ENCODE measurements at places on chromosomes 3 and 15. TPM values are rescaled to one million over a fixed set of nuclear protein-coding genes. Genes with fewer than 3 reads are reported as not detected.

GRCh38 chr3:194977356-194977755 is 291.7 kb downstream of the FAM43A start:
- no peak for DNase-seq
- no peaks in the 10 kb centered on the region for H3K36me3 ChIP-seq
- H3K4me3 ChIP-seq: no peak overlapping the region
- H3K27ac ChIP-seq: no peak overlapping the region

DNA sequence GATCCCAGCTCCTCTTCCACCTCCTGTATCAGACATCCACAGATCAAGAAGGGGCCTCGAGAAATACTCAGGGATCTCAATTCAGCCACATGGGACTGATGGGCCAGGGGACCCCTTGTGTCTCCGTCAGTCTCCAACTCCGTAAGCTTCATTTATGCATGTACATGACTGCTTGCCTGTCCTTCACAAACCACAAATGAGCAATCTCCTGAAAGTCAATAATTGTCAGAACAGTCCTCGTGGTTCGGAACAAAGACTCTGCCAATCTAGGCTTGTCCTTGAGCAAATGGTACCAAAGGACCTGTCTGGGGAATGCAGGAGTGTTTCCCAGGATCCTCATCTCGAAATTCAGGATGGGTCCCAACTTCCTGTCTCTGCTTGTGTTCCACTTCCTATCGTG is 20.8 kb downstream of the SLC12A8 start:
- H3K4me3 ChIP-seq: no peak overlapping the region
- no peak overlapping the region for H3K27ac ChIP-seq
- H3K36me3 ChIP-seq: no peaks in the 10 kb centered on the region
- no peak for DNase-seq

- no peak overlapping the region for H3K27ac ChIP-seq
- no peak overlapping the region for H3K4me3 ChIP-seq
- H3K27me3 ChIP-seq: no peaks in the 10 kb centered on the region
- DNase-seq: no peak
- H3K4me1 ChIP-seq: no peaks in the 10 kb centered on the region
Observed at GRCh38 chr3:44932986-44933944, 42.7 kb downstream of the ZDHHC3 start.

DNA sequence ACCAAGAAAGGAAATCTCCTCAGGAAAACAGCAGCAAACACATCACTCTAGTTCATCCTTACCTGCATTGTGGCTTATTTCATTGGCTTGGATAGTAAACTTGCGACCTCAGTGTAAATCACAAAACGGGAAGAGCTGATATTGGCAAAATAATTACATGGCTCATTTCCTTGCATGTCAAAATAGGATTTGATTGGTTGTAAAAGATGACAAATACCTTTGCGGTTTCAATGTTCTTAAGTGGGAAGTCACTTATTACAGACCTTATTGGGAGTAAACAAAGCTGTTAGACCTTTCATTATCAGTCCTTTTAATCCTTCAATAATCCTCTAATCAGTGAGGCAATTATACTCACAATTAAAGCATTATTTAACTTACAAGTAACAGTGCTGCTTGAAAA is 590.6 kb downstream of the MAGI1 start:
- no peak overlapping the region for H3K4me3 ChIP-seq
- H3K27ac ChIP-seq: no peak overlapping the region
- H3K36me3 ChIP-seq: no peaks in the 10 kb centered on the region
- no peak for DNase-seq

DNA sequence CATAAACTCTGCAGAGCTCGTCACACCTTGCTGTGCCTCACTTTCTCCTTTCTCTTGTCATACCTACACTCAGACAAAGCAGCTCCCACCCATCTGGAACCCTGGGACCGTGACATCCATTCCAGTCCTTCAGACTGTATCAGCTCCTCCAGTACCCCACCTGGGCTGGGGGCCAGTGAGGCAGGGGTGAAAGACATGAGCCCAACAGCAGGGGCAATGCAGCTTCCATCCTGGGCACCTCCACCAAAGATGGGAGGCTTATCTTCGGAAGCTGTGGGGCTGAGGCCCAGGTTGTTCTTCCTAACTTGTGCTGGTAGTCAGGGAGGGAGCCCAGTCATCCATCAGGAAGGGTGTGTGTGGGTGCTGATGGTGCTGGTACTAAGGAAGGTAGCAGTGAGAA is 109.2 kb downstream of the EEFSEC start:
- no peaks in the 10 kb centered on the region for H3K4me1 ChIP-seq
- DNase-seq: no peak
- H3K27me3 ChIP-seq: no peaks in the 10 kb centered on the region

- peaks cover 4% of the 10 kb centered on the region for H3K36me3 ChIP-seq
- H3K27me3 ChIP-seq: no peaks in the 10 kb centered on the region
- H3K4me1 ChIP-seq: peaks cover 12% of the 10 kb centered on the region
- DNase-seq: no peak
Observed at GRCh38 chr15:57235873-57236272, 140.4 kb upstream of the CGNL1 start.

- H3K4me3 ChIP-seq: no peak overlapping the region
- no peak overlapping the region for H3K27ac ChIP-seq
- no peaks in the 10 kb centered on the region for H3K36me3 ChIP-seq
- H3K4me1 ChIP-seq: no peaks in the 10 kb centered on the region
Observed at GRCh38 chr15:55873024-55873720, 120.2 kb downstream of the NEDD4 start.

DNA sequence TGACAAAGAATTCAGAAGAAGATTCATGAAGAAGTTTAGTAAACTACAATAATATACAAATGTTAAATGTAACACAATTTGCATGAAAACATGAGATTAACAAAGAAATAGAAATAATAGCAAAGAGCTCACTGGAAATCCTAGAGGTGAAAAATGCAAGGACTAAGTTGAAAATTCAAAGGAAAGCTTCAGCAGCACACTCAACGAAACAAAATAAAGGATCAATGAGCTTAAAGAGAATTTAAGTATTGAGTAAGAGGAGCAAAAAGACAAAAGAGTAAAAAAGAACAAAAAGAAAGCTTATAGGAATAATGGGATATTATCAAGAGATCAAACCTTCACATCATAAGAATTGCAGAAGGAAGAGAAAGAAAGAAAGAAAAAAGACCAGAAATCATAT is 583.8 kb upstream of the NECTIN3 start:
- no peaks in the 10 kb centered on the region for H3K27me3 ChIP-seq
- H3K27ac ChIP-seq: no peak overlapping the region
- no peaks in the 10 kb centered on the region for H3K36me3 ChIP-seq
- peaks cover 4% of the 10 kb centered on the region for H3K4me1 ChIP-seq

GRCh38 chr3:99659032-99659431 is 20.6 kb downstream of the COL8A1 start:
- H3K4me1 ChIP-seq: no peaks in the 10 kb centered on the region
- no peak overlapping the region for H3K27ac ChIP-seq
- H3K27me3 ChIP-seq: no peaks in the 10 kb centered on the region
- no peaks in the 10 kb centered on the region for H3K36me3 ChIP-seq
- H3K4me3 ChIP-seq: no peak overlapping the region

DNA sequence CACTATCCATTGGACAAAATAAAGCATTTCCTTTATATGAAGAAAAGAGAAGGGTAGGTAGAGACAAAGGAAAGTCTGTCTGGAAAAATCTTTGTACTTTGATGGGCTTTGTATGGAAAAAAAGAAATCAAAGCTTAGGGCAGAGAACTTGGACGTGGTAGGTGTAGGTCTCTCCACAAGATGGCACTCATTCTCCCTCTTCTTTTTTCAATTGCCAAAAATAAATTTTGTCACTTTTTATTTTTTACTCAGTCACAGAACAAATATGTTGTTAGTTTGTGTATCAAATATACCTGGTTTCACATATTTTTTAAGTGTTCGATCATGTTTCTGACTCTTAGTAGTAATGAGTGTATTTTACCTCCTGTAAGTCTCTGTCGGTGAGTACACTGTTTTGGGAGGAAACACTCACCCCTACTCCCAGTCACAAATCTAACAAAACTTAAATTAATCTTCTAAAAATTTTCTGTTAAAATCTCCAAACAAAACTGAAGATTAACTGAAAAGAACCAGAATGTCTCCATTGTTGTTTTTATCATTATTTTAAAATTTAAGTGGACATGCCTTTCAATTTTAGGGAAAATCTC is 415.8 kb upstream of the GOLIM4 start:
- no peak for DNase-seq
- no peaks in the 10 kb centered on the region for H3K27me3 ChIP-seq

- no peak for DNase-seq
- H3K27ac ChIP-seq: no peak overlapping the region
- H3K36me3 ChIP-seq: no peaks in the 10 kb centered on the region
- H3K27me3 ChIP-seq: no peaks in the 10 kb centered on the region
Observed at GRCh38 chr3:144055604-144056003, 84.0 kb downstream of the DIPK2A start.

The COL6A5 gene
- total RNA-seq: not detected

The IGSF10 gene
- 1.0 TPM for total RNA-seq

The GLDN gene
- 2.6 TPM for total RNA-seq

The LRRC2 gene
- total RNA-seq: 2.3 TPM

The PPP2R3A gene
- total RNA-seq: 11.2 TPM

The PLA2G4E gene
- not detected for total RNA-seq

All from body of pancreas (tissue), 4 donors.